ENCODE measurements at places on chromosomes 4 and X.

DNA sequence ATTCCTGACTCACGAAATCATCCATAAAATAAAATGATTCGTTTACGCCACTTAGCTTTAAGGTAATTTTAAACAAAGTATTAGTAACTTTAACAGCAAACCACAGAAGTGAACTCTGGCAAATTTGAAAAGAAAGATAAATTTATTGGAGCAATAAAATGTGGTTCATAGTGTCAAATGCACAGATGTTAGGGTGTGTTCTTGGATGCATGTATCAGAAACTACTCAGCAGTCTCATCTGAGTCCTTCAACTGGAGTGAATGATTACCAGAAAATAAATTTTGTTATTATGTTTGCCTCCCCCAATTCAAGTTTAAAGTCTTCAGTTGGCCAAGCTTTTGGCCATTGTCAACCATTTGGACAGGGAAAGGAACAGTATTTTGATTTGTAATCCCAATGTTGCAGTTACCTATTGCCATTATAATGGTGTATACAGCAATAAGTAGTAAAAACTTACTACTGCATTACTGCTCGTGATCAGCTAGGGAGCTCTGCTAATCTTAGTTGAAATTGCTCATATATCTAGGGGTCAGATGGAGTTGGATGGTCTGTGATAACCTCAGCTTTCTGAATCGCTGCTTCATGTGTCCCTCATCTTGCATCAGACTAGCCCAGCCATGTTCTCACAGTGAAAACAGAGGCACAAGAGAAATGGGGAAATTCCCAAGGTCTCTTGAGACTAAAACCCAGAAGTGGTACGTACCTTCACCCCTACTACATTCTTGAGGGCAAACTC is 254.6 kb upstream of the KCNIP4 start:
- DNase-seq = no peak

DNA sequence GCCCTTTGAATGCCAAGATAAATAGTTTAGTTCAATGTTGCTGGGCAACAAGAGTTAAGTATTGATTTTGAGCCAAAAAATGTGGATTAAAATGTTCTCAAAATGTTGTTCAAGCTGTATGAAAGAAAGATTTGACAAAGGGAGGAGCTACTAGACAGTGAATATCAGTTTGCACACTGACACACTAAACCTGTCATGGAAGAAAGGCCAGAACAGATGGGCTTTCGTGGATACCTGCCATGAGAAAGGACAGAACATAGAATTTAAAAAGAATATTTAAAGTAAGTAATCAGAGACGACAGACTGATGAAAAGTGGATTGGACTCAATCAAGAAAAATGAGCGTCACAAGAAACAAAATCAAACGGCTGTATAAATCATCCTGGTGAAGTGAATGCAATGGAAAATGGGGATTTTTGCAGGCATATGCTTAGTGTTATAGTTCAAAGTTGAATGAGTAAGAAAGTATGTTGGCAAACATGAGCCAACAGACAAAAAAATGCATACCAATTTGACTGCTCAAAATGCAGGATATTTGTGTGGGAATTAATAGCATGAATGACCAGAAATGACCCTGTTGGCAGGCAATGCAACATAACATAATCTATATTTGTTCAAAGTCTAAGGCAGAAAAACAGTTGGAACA is 7.4 kb downstream of the PCDH18 start:
- no peak for DNase-seq

DNA sequence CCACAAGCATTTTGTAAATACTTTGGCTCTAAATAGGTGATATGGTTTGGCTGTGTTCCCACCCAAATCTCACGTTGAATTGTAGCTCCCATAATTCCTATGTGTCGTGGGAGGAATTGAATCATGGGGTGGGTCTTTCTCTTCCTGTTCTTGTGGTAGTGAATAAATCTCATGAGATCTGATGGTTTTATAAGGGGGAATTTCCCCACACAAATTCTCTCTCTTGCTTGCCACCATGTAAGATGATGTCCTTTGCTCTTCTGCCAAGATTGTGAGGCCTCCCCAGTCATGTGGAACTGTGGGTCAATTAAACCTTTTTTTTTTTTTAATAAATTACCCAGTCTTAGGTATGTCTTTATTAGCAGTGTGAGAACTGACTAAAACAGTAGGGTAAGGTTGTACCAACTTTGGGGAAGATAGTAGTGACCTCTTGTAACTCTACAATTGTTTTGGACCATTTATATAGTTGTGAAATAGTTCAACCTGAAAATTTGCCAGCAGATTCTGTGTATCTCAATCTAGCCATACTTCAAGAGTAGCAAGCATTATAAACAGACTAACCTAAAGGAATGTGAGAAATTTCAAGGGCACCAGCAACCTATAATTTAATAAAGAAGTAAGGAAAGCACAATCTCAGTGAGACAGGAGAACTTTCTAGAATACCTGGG is 727.8 kb downstream of the GRID2 start:
- DNase-seq = no peak

DNA sequence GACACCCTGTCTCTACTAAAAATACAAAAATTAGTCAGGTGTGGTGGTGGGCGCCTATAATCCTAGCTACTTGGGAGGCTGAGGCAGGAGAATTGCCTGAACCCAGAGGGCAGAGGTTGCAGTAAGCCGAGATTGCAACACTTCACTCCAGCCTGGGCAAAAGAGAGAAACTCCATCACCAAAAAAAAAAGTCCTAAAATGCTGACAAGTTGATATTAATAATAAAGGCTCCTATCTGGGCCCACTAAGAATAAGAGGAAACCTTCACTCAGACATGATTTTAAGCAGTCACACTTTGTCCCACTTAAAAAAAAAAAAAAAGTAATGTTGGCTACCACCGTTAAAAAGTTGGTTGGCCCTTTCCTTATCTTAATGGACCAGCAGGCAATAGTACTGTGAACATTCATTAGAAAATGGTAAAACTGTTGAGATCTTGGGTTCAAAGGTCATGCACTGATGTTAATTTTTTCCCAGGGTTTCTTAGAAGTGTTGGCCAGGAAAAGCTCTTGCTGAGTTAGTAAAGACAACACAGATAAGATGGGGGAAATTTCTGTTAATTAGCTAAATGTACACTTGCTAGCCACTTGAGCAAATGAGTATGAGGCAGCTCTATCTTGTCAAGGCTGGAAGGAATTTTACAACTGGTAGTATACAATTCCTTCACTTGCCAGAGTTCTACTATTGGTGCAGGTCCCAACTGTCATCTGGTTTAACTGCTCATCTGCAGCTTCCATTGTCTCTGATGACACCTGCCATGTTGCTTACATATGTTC is 43.6 kb upstream of the BMP2K start:
- DNase-seq = no peak

DNA sequence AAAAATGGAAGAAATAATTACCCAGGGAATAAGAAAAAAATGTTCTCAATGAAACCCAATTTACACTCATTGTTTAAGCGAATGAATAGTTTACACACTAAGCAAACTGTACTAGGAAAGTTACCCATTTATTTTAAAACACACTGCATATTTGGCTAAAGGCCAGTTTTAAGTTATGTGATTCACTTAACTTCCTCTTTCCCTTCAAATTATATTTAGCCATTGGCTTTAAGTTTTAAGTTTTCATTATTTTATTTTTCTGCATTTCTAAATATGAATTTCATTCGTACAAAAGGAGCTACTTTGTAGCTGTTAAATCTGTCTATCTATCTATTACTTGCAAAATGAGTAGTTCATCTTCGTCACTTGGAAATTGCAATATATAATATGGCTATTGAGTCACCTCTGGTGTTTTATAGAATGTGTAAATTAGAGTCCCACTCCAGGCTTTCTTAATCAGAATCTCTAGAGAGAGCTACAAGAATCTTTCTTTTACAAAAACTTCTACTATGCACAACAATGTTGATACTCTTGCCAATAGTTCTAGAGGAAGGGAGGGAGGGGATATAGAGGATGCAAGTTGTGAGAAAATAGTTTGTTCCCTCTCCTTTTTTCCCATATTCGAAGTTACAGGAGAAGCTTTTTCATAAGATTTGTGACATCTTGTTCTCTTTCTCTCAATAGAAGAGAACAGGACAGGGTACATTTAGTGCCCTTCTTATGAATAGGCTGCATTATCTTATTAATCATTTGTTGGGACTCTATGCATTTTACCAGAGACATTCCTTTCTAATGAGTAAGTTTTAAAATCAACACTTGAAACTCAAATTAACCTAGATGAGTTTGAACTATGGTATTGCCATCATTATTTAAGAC is 41.8 kb downstream of the SULT1B1 start:
- no peak for DNase-seq

DNA sequence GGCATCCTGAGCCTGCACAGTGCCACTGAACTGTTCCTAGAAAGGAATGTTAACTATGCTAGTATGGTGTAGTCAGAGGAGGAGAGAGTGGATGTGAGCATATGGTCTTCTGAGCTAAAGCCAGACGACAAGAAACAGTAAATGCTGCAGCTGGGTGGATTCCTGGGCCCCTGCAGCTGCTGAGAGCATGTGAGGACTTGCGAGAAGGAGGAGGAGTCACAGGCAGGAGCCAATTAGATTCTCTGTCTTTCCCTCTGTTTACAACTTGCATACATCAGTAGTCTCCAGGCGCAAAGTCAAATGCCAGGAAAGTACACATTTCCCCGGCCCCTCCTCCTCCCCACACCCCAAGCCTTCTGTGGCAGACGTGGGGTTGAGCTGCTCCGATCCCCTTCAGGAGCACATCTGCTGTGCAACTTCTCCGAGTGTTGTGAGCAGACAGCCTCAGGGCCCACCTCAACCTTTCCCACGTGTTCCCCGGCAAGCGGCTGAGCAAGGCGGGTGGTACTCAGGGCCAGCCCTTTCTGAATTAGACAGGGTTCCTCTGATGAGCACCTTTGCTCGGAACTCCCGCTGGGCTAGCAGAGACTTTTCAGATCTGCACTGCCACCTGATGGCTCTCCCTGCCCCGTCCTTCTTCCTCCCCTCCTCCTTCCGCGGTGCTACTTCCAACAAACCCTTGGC is 108.7 kb upstream of the ATP6AP2 start:
- DNase-seq = peak; percentile 83

DNA sequence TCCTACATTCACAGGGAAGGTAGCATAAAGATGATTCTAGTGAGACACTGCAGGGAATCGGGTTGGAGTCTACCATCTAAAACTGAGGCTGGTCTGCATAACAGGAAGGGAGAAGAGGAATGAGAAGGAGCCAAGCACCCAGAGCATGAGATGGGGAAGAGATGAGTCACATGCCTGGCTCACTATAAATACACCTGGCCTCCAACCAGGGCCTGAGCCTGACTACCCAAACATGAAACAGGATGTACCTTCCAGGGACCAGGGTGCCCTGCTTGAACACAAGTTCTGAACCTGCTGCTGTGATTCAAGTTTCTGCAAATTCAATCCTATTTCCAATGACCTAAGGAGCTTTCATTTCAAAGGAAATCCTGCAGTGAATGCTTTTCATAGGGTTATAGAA is 24.9 kb downstream of the CD99L2 start:
- DNase-seq = no peak

DNA sequence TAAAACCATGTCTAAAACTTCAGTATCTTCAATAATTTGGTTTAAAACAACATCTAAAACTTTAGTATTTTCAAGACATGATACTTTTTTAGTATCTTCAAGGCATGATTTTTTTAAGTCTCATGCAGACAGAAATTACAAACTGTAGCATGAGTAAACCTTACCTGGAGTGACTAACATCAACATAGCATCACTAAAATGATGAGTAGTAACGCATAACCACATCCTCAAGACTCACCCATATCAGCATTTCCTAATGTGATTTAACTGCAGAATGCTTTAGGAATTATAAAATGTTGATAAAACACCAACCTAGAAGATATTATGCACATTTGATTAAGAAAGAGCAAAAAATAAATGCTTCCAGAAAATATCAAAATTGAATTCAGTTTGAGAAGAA is 19.7 kb upstream of the EDNRA start:
- no peak for DNase-seq

GRCh38 chrX:71217298-71217697 is 5.7 kb upstream of the GJB1 start:
- no peak for DNase-seq

All from femur (tissue), 1 donor.